ENCODE measurements at places on chromosomes 12 and 14.

GRCh38 chr12:24950231-24950834 is 1.4 kb upstream of the BCAT1 start:
- DNase-seq: no peak

GRCh38 chr12:94157981-94158411 is 9.6 kb downstream of the PLXNC1 start:
- DNase-seq: no peak

DNA sequence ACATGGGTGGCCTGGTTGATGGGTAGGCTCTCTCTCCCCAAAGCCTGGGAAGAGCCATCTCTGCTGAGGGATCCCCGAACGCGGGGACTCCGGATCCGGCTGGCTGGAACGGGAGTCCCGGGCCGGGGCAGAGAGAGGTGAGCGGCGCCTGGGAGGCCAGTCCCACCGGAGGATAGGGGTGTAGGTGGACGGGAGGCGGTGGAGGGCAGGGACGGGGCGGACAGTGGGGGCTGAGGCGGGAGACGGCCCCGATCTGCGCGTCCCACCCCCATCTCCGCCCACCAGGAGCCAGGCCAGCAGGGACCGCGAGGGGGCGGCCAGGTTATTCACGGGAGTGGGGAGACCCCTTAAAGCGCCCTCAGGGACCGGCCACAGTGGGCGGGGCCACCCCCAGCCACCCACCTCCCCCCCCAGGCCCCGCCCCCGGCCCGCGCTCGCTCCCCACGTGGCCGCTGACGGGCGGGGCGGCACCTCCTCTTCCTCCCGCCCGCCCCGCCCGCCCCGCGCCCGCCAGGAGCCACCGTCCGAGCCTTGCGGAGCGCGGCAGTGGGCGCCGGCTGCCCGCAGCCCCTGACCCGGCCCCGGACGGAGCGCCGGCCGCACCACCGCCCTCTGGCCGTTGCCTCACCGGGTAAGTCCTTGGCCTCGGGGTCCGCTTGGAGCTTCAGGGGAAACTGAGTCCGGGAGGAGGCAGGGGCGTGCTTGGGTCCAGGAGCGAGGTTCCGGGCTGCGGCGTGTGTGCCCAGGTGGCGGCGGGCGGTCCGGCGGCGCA is at the start of gene INF2:
INF2 (plus strand) TSS at position 510 of the 772 bp plus-strand sequence. CDS start 11,748 bp downstream, outside the sequence.
- no peak for DNase-seq

DNA sequence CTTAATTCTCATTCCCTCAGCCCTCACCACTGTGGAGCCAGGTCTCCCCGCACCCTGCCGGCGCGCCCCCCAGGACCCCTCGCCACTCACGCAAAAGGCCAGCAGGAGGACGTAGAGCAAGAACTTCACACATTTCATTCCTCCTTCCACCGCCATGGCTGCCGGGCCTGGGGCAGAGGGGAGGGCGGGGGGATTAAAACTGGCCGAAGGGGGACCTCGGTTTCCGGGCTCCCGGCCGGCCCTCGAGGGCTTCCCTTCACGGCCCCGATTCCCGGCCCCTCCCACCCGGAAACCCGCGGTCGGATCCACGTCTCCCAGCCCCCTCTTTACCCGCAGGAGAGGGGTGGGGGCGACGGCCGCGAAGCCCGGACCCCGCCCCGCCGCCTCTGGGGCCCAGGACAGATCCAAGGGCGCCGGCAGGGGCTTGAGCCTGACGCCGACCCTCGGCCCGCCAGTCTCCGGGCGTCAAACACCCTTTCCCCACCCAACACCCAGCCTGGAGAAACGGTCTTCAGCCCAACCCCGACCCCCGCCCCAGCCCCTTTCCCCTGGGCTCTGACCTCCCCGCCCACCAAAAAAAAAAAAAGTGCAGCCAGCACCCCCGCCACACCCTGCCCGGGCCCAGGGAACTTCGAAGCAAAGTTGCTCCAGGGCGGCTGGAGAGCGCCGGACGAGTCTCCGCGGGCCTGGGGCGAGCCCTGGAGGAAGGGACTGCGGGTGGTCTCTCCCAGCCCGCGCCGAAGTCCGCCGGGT is 447 bp downstream of the CD63 start:
- no peak for DNase-seq

DNA sequence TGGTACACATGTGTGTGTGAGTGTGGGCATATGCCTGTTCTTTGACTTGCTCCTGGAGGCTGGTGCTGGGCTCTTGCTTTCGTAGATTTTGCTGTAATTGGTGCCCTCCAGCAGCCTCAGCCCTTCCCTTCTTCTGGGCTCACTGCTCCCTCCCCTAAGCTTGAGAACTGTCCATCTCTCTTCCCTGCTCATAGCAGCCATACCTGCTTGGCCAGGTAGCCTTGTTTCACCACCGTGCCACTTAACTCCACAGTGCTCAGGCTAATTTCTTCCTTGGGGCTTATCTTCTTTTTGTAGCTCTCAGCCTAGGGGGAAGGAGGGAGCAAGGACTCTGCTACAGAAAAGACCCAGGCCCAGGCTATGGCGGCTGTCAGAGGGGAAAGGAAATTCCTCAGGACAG is 19.8 kb downstream of the PLEK2 start:
- DNase-seq: no peak

DNA sequence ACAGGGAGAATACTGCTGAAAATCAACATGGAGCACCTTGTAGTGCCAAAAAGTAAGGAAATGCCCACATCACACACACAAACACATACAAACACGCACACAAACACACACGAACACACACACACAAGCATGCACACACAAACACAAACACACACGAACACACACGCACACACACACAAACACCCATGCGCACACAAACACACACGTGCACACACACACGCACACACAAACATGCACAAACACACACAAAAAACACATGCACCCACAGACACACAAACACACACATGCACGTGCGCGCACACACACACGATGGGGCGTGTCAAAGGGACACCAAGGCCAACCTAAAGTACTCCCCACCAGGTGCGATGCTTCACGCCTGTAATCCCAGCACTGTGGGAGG is 61.7 kb upstream of the C14orf180 start:
- no peak for DNase-seq

Data from esophagus squamous epithelium (tissue), 5 donors.